ENCODE measurements at places on chromosomes 13 and 19.

DNA sequence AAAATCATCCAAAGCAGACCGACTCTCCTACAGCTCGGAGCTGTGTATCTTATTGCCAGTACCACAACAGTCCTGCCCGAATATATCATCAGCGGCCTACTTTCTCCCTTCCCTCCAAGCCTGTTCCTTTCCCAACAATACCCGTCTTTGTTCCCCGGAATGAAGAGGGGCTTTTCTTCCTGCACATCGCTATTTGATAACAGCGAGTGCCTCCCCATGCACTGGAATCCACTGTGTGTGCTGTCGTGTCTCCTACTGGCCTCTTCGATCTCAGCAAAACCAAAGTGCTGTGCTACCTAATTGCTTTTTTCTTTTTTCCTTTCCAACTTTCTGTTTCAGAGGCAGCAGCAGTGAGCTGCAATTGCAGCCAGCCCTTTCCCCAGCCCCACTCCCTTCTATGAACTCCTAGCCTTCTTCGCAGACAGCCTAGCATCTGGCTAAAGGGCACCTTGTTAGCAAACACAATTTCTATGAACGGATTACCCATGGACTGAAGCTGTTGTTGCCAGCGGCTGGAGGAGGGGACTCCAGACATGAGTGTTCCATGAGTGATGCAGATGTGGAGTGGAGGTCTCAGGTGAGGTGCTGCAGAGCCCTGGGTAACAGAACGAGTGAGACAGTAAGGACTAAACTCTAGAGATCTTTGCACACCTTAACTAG, 43.4 kb downstream of the EFNB2 start:
- DNase-seq: no peak

- DNase-seq: no peak
Measured at GRCh38 chr13:27374650-27375049, 49.8 kb upstream of the GTF3A start.

- DNase-seq: no peak
Measured at GRCh38 chr13:93951108-93951507, 528.4 kb downstream of the DCT start.

GRCh38 chr13:62839338-62839737, 1423.7 kb upstream of the PCDH20 start:
- DNase-seq: no peak

- no peak for DNase-seq
Measured at GRCh38 chr13:112851107-112852038, 117.6 kb upstream of the MCF2L start.

GRCh38 chr19:45742969-45743368, 9.7 kb downstream of the MEIOSIN start:
- DNase-seq: no peak

- no peak for DNase-seq
Measured at GRCh38 chr13:25180775-25181537, 8.9 kb upstream of the AMER2 start.

- no peak for DNase-seq
Measured at GRCh38 chr13:35983206-35983605, 148.0 kb downstream of the DCLK1 start.

DNA sequence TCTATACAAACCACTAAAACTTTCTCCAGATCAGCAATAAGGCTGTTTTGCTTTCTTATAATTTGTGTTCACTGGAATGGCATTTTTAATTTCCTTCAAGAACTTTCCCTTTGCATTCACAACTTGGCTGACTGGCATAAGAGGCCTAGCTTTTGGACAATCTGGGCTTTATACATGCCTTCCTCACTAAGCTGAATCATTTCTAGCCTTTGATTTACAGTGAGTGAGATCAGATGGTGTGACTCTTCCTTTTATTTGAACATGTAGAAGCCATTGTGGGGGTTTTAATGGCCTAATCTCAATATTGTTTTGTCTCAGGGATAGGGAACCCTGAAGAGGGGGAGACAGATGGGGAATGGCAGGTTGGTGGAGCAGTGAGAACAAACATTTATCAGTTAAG, 82.7 kb downstream of the FOXO1 start:
- DNase-seq: no peak

GRCh38 chr19:33553530-33554310, 32.1 kb upstream of the PEPD start:
- DNase-seq: no peak

DNA sequence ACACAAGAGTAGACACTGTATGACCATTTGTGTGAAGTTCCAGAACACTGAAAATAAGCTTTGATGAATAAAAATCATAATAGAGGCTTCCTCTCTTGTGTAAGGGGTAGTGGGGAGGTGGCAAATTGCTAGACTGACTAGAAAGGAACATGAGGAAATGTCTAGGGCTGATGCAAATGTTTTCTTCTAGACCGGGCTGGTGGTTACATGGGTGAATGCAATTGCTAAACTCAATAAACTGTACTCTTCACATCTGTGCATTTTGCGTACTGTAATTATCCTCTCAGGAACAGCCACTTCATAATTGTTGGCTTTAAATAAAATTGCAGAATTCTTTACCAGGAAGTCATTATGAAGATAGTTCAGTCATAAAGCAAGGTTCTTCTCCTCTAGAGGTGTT, 5.2 kb upstream of the KBTBD7 start:
- no peak for DNase-seq

DNA sequence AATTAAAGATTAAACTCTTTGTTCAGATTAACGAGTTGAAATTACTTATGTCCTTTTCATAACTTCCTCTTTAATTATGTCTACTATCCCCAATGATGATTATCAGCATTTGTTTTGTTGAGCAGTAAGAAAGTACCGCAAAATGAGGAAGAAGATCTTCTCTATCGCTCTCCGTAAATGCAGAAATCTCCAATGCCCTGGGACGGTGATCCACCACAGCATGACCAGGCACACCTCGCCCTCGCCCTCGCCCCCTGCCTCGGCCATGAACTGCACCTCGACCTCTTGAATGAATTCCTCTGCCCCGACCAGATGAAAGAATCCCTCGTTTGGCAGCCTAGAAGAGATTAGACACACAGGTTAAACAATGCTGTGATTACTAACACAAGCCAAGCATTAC, 69.1 kb downstream of the RBM26 start:
- no peak for DNase-seq

DNA sequence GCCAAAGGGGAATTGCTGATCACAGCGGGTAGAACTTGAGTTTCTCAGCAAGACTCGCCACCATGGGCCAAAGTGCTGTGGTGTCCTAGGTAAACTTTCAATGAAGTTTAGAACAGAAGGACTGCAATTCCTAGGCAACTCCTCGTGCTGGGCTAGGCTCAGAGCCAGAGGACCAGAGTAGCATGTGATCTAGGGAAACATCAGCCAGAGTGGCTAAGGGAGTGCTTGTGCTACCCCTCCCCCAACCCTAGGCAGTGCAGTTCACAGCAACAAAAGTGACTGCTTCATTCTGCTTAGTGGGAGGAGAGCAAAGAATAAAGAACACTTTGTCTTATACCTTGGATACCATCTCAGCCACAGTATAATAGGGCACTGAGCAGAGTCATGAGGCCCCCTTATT, 1658.6 kb upstream of the MIR17HG start:
- DNase-seq: no peak

DNA sequence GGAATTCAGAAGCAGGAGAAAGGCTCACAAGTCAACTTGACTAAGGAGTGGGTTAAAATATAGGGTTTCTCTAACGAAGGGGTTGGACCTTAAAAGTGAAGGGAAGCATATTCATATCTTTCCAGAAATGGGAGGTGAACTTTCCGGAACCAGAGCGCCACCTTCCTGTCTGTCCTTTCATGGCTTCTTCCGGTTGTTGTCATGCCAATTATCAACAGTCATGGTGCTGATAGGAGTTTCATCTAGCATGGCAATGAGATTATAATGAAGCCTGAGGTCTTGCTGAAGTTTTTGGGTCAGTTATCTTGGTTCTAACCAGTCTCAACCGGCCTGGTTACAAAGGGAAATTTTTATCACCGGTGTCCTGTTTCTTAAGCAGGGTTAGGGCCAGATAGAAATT, 162.9 kb upstream of the NBEA start:
- no peak for DNase-seq

DNA sequence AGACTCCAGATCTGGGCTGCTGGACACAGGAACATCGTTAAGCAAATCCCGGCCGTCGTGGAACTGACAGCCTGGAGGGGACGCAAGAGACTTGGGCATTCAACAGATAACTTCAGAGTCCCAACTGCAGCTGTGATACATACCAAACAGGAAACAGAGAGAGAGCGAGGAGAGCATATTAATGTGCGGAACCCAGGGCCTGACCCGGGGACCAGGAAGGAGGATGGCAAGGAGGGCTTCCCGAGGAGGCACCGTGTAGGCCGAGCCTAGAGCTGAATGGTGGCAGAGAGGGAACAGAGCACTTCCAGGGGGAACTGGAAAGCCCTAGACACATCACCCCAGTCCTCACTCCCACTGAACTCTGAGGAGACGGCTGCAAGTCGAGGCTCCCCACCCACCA, 68.1 kb downstream of the SIPA1L3 start:
- no peak for DNase-seq

DNA sequence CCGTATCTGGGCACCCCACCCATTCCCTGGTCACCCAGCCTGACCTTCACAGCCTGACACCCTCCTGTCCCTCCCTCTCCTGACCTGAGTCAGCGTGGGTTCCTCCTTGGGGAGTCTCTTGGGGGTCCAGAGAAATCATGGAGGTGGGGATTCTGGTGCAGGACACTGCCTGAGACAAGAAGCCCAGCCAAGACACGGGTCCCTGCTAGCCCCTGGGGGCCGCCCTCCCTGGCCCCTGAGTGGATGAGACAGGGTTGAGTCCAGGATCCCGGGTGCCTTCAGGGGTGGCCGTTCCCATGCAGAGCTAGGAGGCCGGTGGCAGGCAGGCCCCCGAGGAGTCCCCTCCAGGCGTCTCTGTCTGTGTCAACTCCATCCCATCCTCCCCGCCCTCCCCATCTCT, 1.6 kb downstream of the MAP2K7 start:
- no peak for DNase-seq

- no peak for DNase-seq
Measured at GRCh38 chr13:112892426-112893206, 76.4 kb upstream of the MCF2L start.

GRCh38 chr19:46661735-46662592, 982 bp upstream of the DACT3 start:
- peak; percentile 44 for DNase-seq

GRCh38 chr13:40340368-40341095, 325.9 kb downstream of the FOXO1 start:
- DNase-seq: no peak

- DNase-seq: no peak
Measured at GRCh38 chr13:113433391-113433916, 19.8 kb downstream of the ADPRHL1 start.

- DNase-seq: no peak
Measured at GRCh38 chr13:52780611-52781010, 41.0 kb upstream of the CNMD start.

DNA sequence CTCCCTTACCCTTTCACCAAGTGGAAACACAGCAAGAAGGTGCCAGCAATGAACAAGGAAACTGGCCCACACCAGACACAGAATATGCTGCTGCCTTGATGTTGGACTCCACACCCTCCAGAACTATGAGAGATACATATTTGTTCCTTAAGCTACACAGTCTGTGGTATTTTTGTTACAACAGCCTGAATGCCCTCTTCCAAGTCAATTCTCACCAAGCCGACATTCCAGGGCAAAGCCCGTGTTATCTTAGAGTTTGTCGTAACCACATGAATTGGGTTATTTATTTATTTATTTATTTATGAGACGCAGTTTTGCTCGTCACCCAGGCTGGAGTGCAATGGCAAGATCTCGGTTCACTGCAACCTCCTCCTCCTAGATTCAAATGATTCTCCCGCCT, 14.9 kb downstream of the FGF21 start:
- no peak for DNase-seq

GRCh38 chr13:46373623-46374022, 13.4 kb downstream of the RUBCNL start:
- no peak for DNase-seq

DNA sequence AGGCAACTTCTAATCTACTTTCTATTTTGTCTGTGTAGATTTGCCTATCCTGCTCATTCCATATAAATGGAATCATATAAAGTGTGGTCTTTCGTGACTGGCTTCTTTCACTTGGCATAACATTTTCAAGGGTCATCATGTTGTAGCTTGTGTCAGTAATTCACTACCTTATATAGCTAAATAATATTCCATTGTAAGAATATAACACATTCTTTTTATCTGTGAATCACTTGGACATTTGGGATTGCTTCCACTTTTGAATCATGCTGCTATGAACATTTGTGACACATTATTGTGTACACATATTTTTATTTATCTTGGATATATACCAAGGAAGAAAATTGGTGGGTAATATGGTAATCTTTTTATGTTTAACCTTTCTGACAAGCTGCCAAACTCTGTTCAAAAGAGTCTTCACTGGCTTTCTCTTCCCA, 89.0 kb upstream of the CSNK1A1L start:
- DNase-seq: no peak

DNA sequence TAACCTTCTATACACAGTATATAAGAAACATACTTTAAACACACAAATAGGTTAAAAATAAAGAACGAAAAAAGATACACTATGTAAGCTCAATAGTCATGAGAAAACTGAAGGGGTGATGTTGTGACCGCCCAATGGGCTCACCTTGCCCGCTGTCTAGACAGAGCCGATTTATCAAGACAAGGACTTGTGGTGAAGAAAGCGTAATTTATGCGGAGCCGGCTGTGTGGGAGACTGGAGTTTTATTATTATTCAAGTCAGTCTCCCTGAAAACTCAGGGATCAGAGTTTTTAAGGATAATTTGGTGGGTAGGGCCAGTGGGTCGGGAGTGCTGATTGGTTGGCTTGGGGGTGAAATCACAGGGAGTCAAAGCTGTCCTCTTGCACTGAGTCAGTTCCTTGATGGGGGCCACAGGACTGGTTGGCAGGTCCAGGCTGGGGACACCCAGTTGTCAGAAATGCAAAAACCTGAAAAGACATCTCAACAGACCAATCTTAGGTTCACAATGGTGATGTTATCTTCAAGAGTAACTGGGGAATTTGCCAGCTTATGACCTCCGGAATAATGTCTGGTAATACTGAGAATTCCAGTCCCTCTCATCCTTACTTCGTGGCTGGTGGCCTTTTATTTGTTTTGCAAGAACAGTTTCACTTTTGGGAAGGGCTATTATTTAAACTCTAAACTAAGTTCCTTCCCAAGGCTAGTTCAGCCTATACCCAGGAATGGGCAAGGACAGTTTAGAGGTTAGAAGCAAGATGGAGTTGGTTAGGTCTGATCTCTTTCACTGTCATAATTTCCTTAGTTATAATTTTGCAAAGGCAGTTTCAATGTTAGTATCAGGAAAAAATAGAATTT, 96.6 kb downstream of the UBL3 start:
- DNase-seq: no peak

- no peak for DNase-seq
Measured at GRCh38 chr13:71912524-71912923, 45.5 kb upstream of the DACH1 start.

DNA sequence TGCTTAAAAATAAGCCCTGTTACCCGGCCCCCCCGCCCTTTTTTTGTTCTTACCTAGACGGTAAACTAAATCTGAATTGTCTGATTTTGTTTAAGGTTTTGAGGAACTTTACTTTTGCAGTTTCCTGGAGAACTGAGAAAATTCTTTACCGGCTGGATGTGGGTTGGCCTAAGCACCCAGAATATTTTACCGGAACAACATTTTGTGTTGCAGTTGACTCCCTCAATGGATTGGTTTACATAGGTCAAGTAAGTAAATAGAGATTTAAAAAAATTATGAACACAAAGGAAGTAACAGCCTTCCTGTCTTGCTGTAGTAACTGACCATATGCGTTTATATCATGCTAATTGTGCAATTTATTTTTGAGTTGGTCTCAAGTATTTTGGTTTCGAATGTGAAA, 785 bp downstream of the NHLRC3 start:
- no peak for DNase-seq
